ENCODE measurements at places on chromosomes 7 and 10. TPM values are rescaled to one million over a fixed set of nuclear protein-coding genes. Genes with fewer than 3 reads are reported as not detected.

C10orf95 gene
- 0.15 TPM for total RNA-seq

RBP4 gene
- total RNA-seq, result 5.0 TPM

CDC14C gene
- total RNA-seq, result not detected

RNF148 gene
- not detected for total RNA-seq

CUZD1 gene
- total RNA-seq, result 1.4 TPM

PLEKHS1 gene
- 0.07 TPM for total RNA-seq

GIMAP2 gene
- total RNA-seq, result 0.09 TPM

CAV1 gene
- 671 TPM for total RNA-seq

BHLHA15 gene
- 0.50 TPM for total RNA-seq

ZNF3 gene
- total RNA-seq, result 19.8 TPM

ANKRD1 gene
- 43.9 TPM for total RNA-seq

ZNF365 gene
- total RNA-seq, result 1.0 TPM

XRCC2 gene
- 4.8 TPM for total RNA-seq

FGL2 gene
- not detected for total RNA-seq

PRSS37 gene
- total RNA-seq, result not detected

ENO4 gene
- total RNA-seq, result 0.47 TPM

ANKIB1 gene
- 18.2 TPM for total RNA-seq

INSYN2A gene
- 1.5 TPM for total RNA-seq

ASAH2 gene
- total RNA-seq, result 2.2 TPM

CNTNAP2 gene
- 0.10 TPM for total RNA-seq

IFIT1B gene
- not detected for total RNA-seq

HDAC9 gene
- total RNA-seq, result 0.25 TPM

STRIP2 gene
- 7.1 TPM for total RNA-seq

UBN2 gene
- 2.8 TPM for total RNA-seq

FAM25C gene
- 0.98 TPM for total RNA-seq

FAM180A gene
- total RNA-seq, result 0.06 TPM

All from A549 treated with Hydrocortisone at 1 μM for 4 hours (cell line).